Islet precursor cell (in vitro differentiated cells): ENCODE measurements at places on chromosomes 5 and 9.

DNA sequence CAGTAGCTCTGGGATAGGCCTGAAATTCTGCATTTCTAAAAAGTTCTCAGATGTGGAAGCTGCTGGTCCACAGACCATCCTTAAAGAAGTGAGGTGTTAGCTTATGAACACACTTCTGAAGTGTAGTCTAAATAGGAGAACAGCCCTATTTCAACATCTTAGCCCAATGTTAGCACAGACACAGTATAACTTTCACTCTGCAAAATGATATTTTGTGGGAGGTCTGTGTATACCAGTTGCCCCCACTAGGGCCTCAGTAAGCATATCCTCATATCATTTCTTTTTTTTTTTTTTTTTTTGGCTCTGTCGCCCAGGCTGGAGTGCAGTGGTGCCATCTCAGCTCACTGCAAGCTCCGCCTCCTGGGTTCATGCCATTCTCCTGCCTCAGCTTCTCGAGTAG, 7.5 kb upstream of the HABP4 start:
- no peak for DNase-seq

DNA sequence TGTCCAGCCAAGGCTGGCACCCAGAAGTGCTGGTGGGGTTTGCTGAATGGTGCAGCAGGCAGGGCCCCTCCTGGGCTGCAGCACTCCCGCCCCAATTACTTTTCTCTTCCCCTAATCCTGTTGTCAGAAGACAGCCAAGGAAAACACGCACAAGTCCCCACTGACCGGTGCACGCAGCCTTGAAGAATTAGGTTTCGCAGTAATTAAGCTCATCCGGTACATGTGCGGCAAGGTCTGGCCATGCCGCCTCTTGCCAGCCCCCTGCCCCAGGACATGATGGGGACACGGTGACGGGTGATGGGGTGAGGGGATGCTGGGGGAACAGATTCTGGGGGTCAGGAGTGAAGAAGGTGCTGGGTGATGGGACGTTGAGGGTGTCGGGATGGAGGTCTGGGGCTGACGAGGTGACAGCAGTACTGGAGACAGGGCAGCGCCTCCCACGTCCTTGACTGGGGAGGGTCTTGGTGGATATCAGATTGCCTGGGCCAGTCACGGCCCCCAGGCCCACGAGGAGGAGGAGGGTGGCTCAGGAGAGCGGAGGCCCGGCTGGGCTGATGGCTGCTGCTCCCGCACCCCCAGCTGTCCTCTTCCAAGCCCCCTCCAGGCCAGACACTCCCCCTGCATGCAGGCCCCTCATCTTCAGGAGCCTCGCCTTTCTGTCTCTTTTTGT, 34.9 kb downstream of the BARX1 start:
- DNase-seq: no peak

DNA sequence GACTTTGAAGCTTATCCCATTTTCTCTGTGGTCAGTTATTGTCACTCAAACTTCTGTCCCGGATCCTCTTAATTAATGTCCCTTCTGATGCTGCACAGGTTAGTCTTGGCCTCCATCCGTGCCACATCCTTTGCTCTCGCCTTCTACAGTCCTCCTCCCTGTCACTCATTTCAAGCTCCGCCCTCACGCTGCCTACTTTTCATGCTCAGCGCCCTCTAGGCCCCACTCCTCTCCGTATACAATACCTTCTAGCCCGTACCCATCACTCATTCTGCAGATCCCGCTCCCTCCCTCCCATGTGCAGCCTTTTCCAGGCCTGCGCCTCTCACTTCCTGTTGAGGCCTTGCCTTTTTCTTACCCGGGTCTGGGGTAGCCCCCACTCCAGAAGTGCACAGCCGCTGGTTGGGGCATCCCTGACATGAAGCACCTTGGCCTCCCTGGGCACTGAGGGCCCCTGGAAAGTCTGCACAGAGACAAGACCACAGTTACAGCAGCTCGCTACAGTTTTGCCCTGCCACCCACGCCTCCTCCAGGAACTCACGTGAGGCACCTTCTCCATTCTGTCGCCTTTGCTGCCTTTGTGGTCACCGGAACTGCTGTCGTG, 88.5 kb upstream of the SLC25A48 start:
- no peak for DNase-seq

DNA sequence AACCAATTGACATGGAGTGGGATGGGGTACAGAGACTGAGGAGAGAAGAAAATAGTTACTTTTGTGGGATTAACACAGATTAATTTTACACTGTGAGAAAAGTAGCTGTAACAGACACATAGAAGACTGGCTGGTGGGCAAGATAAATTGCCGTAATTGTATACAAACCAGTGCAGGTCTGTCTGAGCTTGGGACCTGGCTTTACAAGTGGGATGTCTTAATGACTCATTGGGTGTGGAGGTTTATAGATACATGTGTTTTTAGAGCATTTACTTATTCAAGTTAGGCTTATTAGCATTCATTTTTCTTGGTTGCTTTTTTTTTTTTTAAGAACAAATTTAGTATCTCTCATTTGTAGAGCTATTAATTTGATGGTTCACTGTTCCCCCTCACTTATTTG, 37.5 kb downstream of the SLC44A1 start:
- no peak for DNase-seq

DNA sequence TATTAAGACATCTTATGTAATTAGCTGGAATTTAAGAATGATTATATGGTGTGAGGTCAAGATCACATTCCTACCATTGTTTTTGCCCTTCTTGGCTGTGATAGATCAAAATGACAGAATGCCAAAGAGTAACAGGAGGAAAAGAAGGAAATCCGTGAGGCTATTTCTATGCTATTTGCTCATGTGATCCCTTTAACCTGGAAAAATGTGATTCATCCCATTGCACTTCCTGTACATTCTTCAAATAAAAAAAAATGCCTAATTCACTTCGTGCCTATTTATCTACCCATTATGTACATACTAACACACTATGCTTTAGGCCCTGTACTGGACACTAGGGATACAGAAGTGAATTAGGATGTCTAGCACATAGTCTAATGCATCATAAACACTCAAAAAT, 154.1 kb upstream of the PAPPA start:
- no peak for DNase-seq

GRCh38 chr5:59522201-59522831, 371.2 kb downstream of the PDE4D start:
- DNase-seq: no peak

- peak; percentile 86 for DNase-seq
Measured at GRCh38 chr9:72365525-72366256, 683 bp upstream of the ZFAND5 start.
